ENCODE measurements at places on chromosomes 2 and 18.

GRCh38 chr2:21330786-21331391 lies 207.1 kb downstream of the TDRD15 start:
- DNase-seq, result no peak

- no peak for DNase-seq
Observed at GRCh38 chr18:77001041-77001440, 131.5 kb downstream of the MBP start.

DNA sequence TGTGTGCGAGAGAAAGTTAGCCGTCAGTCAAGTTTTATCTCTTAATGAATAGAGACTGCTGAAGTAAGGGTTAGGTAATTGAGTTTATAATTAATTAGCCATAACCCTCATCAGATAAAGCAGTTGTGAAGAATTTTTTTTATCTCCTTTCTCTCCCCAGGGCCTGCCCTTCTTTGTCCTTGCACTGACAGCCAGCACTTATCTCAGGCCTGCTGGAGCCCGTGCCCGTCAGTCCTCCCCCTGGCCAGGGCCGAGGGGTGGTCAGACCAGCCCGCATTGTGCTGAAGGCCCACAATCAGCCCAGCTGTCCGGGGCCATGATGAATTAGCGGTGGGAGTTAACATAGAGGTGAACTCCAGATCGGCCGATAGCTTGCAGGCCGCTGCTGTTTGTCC lies 315.7 kb downstream of the GBX2 start:
- no peak for DNase-seq

- no peak for DNase-seq
Observed at GRCh38 chr2:143691121-143691520, 561.9 kb downstream of the ARHGAP15 start.

GRCh38 chr2:30775833-30776232 lies 31.4 kb downstream of the CAPN13 start:
- DNase-seq, result no peak

- no peak for DNase-seq
Observed at GRCh38 chr18:34339155-34339554, 114.4 kb upstream of the NOL4 start.

GRCh38 chr18:58502628-58503027 lies 126.3 kb downstream of the ALPK2 start:
- DNase-seq, result no peak

DNA sequence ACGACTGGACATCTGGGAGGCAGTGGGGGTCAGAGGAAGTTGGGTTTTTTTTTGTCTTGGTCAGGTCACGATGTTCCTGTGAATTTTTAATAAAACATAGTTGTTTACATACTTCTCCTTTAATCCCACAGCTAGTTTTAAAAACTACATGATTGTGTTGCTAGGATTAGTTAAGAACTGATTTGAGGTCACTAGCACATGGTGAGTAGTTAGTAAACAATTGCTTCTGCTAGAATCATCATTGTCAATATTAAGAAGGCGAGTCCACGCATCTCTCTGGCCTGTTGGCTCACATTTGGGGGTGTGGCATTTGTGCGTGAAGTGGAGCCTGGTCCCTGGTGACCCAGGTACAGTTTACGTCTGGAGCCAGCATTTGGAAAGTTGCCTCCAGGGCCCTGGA lies 59.4 kb downstream of the AGAP1 start:
- DNase-seq, result no peak

GRCh38 chr2:10234409-10235094 lies 68.2 kb upstream of the HPCAL1 start:
- DNase-seq, result no peak

GRCh38 chr2:241313543-241314095 lies 1.9 kb downstream of the HDLBP start:
- no peak for DNase-seq

DNA sequence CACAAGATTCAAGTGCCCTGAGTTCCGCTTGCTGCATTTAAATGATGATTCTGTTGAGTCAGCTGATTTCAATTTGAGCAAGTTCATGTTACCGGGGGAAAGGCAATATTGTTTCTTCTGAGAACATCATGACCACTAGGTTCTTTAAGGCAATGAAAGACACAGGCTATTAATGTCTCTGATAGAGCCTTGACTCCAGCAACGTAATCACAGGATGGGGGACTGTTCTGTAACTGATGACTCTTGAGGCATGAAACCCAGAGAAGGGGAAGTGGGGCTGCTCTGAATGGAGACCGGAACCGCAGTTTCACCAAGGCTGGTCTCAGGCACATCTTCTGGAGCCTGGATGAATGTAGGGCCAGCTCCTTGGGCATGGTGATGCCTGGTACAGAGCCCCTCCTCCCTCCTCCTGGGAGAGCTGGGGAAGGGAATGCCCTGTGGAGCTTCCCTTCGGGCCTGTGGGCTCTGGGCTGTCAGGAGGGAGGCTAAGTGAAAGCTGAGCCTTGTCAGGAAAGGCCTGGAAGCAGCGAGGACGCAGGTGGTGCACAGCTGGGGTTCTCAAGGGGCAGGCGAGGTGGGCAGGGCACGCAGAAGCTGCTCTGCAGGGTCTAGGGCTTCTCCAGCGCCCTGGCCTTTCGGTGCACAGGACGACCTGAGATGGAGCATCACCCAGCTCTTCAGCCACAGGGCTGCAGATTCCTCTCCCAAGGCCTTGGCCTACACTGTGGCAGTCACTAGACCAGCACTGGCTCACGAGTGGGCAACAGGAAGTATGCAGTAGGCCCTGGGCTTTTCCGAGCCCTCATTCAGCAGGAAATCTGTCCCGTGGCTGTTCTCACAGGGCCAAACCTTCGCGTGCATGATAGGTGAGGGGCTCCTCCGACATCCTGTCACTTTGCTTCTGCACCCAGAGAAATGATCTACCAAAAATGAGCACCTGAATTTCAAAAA lies 36.6 kb upstream of the PRLH start:
- no peak for DNase-seq

DNA sequence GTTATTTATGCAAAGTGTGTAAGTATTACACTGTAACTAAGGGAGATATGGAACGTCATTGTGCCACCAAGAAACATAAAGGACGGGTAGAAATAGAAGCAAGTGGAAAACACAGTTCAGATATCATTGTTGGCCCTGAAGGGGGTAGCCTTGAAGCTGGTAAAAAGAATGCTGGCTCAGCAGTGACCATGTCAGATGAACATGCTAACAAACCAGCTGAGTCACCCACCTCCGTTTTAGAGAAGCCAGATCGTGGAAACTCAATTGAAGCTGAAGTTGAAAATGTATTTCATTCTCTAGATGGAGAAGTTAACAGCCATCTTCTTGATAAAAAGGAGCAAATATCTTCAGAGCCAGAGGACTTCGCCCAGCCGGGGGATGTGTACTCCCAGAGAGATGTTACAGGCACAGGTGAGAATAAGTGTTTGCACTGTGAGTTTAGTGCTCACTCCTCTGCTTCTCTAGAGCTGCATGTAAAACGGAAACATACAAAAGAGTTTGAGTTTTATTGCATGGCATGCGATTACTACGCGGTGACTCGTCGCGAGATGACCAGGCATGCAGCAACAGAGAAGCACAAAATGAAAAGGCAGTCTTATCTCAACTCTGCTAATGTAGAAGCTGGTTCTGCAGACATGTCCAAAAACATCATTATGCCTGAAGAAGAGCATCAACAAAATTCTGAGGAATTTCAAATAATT lies 36.1 kb downstream of the ZNF407 start:
- DNase-seq, result no peak

GRCh38 chr2:233746475-233747282 lies 13.4 kb upstream of the UGT1A1 start:
- DNase-seq, result no peak

- DNase-seq, result peak; percentile 72
Observed at GRCh38 chr2:238942080-238942725, 94.3 kb downstream of the TWIST2 start.

GRCh38 chr2:241072553-241073165 lies 29.4 kb downstream of the MTERF4 start:
- DNase-seq, result no peak

- DNase-seq, result no peak
Observed at GRCh38 chr2:239853706-239854327, 171.3 kb downstream of the NDUFA10 start.

GRCh38 chr2:72562451-72563153 lies 263.2 kb downstream of the EXOC6B start:
- DNase-seq, result no peak

DNA sequence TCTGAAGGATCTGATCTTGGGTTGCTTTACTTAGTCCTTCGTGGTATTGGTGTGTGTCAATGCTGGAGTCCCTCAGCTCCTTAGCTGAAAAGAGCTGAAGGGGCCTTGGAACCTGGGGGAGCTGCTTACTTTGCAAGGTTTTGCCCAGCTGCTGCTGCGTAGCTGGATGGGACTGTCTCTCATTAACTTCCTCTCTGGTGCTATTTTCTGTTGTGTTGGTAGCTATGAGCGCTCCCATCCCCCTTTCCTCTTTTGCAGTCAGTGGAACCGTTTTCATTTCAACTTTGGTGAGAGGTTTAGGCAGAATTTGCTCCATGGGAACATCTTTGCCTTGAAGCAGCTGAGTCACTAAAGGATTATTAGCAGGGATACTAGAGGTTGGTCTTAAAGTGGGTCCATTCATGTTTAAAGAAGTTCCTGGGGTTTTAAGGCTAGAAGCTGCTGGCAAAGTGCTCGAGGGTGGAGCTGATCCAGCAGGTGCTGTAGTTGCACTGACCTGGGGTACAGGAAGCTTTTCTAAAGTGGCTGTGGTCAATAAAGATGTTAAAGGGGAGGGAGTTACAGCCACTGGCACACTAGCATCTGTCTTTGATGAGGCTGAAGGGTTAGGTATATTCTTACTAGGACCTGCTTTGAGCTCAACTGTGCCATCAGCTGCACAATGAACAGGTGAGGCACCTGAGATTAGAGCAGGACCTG lies 69.9 kb upstream of the DTNB start:
- no peak for DNase-seq

DNA sequence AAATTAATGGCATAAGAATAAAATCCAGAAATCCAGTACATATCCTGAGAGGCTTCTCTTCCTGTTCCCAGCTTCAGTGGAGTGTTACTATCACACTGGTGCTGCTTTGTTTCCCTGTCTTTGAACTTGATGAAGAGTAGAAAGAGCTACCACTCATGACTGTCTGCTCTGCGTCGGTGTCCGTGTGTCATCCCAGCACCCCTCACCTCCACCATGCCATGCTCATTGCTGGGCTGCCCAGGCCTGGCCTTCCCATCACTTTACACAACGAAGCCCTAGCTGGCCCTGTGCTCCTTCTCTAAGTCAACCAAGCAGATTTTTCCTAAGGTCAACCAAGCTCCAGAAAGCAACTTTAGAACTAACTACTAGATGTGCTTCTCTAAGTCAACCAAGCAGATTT lies 215.4 kb downstream of the DOK6 start:
- DNase-seq, result no peak

- no peak for DNase-seq
Observed at GRCh38 chr18:26544451-26544850, 3.9 kb downstream of the KCTD1 start.

GRCh38 chr2:217429981-217430500 lies 570.2 kb upstream of the TNP1 start:
- no peak for DNase-seq

- DNase-seq, result no peak
Observed at GRCh38 chr2:194166818-194167217, 1490.2 kb upstream of the SLC39A10 start.

DNA sequence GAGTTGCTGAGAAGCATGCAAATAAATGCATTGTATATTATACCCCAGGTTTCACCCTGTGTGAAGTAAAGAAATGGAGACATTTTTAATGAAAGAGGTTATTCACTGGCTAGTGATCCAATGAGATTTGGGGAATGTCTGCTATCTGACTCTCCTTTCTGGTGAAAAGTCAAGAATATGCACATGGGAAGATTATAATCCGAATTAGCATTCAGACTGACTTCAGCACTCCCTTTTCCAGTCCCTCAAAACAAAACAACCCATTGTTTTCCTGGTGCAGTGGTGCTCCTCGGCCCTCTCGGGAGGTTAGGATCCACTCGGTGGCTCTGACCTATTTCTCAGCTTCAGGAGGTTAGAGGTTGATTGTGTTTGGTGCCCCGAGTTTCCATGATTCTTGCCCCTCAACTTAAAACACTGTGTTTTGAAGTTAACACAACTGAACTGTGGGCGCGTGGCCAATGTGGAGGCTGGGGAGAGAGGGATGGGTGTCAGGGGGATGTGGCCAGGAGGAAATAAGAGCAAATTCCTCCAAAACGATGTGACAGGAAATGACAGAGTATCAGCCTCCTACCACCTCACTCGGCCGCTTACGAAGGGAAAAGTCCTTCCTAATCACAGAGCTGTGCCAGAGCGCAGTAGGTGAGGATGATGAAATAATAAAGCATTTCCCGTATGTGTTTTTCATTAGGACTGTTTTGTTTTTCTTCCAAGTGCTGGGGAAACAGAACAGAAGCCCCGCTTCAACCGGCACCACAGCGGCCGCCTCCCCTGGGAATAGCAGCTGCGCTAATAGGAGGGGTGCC lies 440.1 kb downstream of the MTX2 start:
- no peak for DNase-seq

GRCh38 chr2:165268754-165269153 lies 29.5 kb downstream of the SCN2A start:
- no peak for DNase-seq

DNA sequence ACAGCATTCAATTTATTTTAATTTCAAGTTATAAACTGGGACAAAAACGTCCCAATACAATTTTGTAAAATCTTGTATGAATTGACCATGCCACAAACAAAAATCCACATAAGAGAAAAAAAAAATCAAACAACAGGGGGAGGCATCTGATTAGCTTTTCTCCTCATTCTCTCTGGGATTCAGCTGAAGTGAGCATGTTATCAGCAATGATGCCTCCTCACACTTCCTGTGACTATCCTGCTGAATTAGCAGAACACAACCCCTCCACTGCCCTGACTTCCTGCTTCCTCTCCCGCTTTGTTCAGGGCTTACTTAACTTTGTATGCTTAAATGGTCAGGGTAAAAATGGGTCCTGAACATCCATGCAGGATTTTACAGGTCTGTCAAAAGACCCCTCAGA lies 132.2 kb upstream of the ITGB6 start:
- DNase-seq, result no peak

DNA sequence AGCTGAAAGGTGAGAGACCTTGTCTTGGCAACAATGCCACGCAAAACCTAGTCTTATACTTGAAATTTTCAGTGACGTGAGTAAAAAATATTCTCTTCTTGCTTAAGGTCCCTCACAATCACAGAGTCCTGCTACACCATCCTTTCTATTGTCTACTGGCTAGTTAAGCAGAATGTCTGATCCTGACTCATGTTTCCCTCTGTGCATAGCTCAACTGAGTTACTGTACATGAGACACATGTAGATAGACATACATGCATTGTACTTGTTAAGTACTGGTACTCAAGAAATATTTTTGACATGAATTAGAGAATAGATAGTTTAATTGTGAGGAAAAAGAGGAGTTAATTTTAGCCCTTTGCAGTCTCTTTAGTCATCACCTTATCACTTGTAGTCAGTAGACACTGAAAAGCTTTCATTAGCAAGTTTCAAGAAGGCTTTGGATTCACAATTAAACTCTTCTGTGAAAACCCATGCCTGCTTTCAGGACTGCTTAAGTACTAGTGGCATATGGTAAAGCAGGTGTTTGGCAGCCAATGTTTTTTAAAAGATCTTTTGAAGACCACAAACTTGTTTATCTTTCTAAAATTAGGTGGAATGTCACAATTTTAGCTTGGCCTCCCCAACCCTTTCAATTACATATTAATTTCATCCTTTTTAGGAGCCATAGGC lies 158.7 kb upstream of the CCDC150 start:
- DNase-seq, result no peak

- DNase-seq, result no peak
Observed at GRCh38 chr2:127129937-127130336, 23.0 kb upstream of the BIN1 start.

GRCh38 chr18:51169731-51170130 lies 27.8 kb downstream of the MEX3C start:
- no peak for DNase-seq
